Stimulated activated CD8-positive, alpha-beta memory T cell treated with anti-CD3 and anti-CD28 coated beads, Interleukin-2, amount 100 ng/mL, for 1 hour (primary cell): ENCODE measurements at places on chromosomes 1 and 21.

- DNase-seq = no peak
These were observed at the start of gene OR2T10 for GRCh38 chr1:248597589-248597988. TSS of gene OR2T10 (minus strand) at chr1:248597700. CDS start at chr1:248593768, 3,932 bp downstream.

- DNase-seq = no peak
These were observed 15.4 kb upstream of the NASP start for GRCh38 chr1:45568421-45568820.

GRCh38 chr1:38662126-38662525, 197.4 kb downstream of the RRAGC start:
- no peak for DNase-seq

DNA sequence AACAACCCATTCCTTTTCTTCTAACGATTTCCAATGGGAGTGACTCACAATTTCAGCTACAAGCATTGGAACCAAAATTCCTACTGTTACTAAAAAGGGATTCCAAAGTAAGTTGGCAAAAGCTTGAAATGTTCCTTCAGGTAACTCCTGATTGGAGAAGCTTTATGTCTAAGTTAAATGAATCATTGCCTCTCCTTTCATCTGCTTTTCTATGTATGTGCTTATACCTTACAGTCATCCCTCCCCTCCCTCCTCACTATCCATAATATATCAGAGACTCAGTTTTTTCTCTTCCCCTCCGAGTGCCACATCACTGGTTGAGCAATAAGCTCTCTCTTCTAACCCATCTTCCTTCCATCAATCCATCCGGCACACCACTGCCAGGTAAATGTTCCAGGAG, 86.8 kb downstream of the TIAM1 start:
- DNase-seq = no peak

DNA sequence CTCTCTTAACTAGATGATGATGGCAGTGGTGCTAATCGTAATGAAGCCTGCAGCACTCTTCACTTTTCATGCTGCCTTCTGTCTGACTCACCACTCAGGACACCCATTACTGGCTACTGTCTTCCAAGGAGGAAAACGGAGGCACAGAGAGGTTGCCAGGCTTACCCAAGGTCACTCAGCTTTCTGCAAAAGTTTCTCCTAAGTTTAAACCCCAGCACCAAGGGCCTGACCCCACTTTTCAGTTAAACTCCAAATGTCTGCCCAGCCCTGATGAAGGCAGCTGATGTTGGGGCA, 78.1 kb upstream of the RUNX3 start:
- DNase-seq = no peak

- DNase-seq = no peak
These were observed 16.5 kb downstream of the LHX4 start for GRCh38 chr1:180246579-180246978.
